Activated naive CD4-positive, alpha-beta T cell treated with anti-CD3 and anti-CD28 coated beads, Interleukin-2, amount 10 ng/mL, durations not matched to agents 7 days and 5 days (primary cell): ENCODE measurements at places on chromosomes 7 and 10.

DNA sequence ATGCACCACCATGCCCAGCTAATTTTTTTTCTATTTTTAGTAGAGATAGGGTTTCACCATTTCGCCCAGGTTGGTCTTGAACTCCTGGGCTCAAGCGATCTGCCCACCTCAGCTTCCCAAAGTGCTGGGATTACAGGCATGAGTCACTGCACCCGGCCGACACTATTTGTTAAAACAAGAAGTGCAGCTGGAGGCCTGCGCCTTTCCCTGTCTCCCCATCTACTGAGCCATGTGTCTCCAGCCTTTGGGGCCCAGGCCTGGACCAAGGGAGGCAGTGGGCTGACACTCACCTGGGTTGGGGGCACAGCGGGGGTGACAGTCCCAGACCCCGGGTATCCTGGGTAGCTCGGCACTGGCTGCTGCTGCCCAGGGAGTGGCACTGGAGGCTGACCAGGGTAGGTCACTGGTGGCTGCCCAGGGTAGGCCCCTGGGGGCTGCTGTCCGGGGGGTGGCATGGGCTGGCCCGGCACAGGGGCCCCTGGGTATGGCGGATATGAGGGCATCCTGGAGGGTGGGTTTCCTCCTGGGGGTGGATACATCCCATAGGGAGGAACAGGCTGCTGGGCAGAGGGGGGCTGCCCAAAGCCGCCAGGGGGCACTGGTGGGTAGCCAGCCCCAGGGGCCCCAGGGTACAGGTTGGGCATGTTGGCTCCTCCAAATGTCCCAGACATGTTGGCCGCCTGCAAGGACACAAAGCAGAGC lies 36.3 kb downstream of the PLAC9 start:
- H3K4me3 ChIP-seq, result no peak overlapping the region
- no peak for DNase-seq
- peaks cover 27% of the 10 kb centered on the region for H3K36me3 ChIP-seq

DNA sequence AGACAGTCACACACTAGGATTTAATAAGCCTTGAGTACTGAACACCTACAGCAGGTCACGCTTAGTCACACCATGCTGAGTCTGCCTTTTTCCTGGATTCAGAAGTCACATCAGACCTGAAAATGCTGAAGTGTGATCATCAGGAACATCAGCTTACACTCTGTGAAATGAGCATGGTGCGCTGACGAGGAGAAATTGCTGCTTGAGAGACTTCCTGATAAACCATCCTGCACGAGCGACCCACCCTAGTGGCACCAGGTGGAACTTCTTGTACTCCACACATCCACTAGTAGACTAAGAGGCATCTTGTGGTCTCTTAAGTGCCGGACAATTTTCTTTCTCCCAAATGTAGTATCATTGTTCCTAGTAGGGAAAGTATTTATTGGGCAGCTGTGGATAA lies 51.8 kb upstream of the MRLN start:
- DNase-seq, result no peak
- H3K27ac ChIP-seq, result no peak overlapping the region
- H3K36me3 ChIP-seq, result peaks cover 31% of the 10 kb centered on the region
- no peaks in the 10 kb centered on the region for H3K4me1 ChIP-seq
- H3K4me3 ChIP-seq, result no peak overlapping the region
- H3K27me3 ChIP-seq, result no peaks in the 10 kb centered on the region

- no peak overlapping the region for H3K27ac ChIP-seq
- H3K36me3 ChIP-seq, result peaks cover 13% of the 10 kb centered on the region
- no peaks in the 10 kb centered on the region for H3K27me3 ChIP-seq
These were observed 230.9 kb downstream of the CAMK1D start for GRCh38 chr10:12579954-12580858.

DNA sequence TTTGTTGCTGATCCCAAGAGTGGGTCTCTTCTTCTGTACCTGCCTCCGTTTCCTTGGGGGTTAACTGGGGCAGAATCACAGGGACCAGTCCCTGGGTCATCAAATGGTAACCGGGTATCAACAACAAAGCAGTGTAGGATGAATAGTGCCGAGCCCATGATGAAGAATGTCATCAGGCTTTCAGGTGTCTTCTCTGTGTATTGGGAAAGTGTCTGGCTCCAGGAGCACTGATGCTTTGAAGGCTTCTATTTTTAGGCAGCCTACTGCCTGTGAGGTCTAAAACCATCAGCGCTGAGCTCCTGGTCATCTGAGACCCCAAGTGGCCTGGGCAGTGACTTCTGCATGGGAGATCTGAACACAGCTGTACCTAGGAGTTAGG lies 48.2 kb upstream of the SHH start:
- H3K27ac ChIP-seq, result no peak overlapping the region
- H3K4me1 ChIP-seq, result no peaks in the 10 kb centered on the region
- peaks cover 4% of the 10 kb centered on the region for H3K27me3 ChIP-seq
- H3K4me3 ChIP-seq, result no peak overlapping the region

DNA sequence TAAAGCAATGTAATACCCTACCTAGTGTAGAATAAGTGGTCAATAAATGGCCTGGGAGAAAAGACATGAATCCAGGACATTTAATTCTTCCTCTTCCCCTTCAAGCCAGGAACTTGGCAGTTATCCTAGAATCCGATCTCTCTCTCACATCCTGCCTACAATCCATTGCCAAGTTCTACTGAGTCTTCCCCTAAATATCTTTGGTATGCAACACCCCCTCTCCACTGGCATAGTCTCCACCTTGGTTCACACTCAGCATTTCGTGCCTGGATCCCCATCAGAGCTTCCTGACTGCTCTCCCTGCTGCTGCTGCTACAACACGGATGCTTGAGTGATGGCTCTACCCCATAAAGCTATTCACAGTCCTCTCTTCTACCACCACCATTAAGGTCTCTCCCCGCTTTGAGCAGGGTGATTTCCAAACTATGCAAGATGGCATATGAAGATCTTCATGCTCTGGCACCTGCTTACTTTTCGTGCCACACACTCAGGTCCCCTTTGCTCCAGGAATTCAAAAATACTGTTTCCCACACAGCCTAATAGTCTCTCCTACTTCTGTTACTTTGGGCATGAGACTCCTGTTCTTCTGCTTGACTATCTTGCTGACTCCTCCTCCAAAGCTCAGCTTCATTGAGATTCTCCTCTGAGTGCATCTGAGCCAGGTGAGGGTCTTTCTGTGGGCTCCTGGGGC lies 4.8 kb downstream of the ANK3 start:
- no peaks in the 10 kb centered on the region for H3K27me3 ChIP-seq
- H3K27ac ChIP-seq, result no peak overlapping the region
- H3K4me1 ChIP-seq, result peaks cover 2% of the 10 kb centered on the region
- DNase-seq, result no peak
- no peaks in the 10 kb centered on the region for H3K36me3 ChIP-seq
